ENCODE measurements at places on chromosomes 11 and 22. TPM values are rescaled to one million over a fixed set of nuclear protein-coding genes. Genes with fewer than 3 reads are reported as not detected.

The OR5B21 gene
- not detected for total RNA-seq

The IGSF9B gene
- total RNA-seq = not detected

The HBB gene
- total RNA-seq = not detected

The LRRC32 gene
- 79.8 TPM for total RNA-seq

The LTO1 gene
- 25.4 TPM for total RNA-seq

The GP1BB gene
- total RNA-seq = 0.65 TPM

The SMIM35 gene
- not detected for total RNA-seq

The CHADL gene
- total RNA-seq = 1.0 TPM

The KCNQ1OT1 gene
- 0.32 TPM for total RNA-seq

The ZNF280A gene
- not detected for total RNA-seq

The OR52L1 gene
- total RNA-seq = not detected

The YWHAH gene
- 112 TPM for total RNA-seq

The RAB3IL1 gene
- total RNA-seq = 2.8 TPM

The OR4D5 gene
- total RNA-seq = not detected

The PLAAT4 gene
- 2.5 TPM for total RNA-seq

The MRGPRX4 gene
- total RNA-seq = 0.57 TPM

The ALDH3B1 gene
- total RNA-seq = 0.63 TPM

The SYT8 gene
- not detected for total RNA-seq

The OR8G1 gene
- not detected for total RNA-seq

The CCND1 gene
- total RNA-seq = 954 TPM

The PRDM11 gene
- 11.0 TPM for total RNA-seq

The CDC42BPG gene
- total RNA-seq = 0.16 TPM

The C11orf87 gene
- total RNA-seq = not detected

The GRIA4 gene
- not detected for total RNA-seq

The UBQLNL gene
- not detected for total RNA-seq
